ENCODE measurements at places on chromosomes 12 and 14.

- no peak for DNase-seq
These were observed 206.6 kb upstream of the RTL1 start for GRCh38 chr14:101109981-101110728.

- peak; percentile 45 for DNase-seq
These were observed 6.0 kb downstream of the FBXW8 start for GRCh38 chr12:116916714-116917114.

GRCh38 chr12:75660805-75661404 is 149.5 kb upstream of the KRR1 start:
- DNase-seq = peak; percentile 82

DNA sequence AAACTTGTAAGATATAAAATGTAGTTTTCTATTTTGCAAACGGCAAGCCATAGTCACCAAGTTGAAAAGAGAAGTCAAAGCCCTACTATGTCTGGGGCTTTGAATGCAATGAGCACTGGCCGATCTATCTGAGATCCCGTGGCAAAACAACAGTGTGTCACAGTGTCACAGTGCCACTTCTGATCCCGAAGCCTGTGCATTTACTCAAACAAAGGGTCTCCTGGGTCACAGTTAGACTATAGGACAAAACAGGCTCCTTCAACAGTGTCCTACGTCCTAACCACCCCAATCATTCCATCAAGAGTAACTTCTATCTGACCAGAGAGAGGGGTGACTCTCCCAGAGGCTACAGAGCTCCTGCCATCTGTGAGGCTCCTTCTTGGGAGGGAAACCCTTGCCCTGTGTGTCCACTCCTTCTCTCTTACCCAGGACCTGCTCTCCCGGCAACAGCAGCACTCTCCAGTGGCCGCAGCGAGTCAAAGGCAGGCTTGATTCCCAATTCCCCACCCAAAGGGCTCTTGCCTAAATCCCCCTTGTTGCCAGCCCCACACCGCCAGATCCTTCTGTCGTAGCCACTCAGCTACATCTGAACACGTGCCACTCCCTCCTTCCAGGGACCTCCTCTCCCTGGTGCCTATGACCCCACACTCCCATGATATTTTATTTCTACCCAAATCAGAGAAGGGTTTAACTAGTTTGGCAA is 14.0 kb upstream of the SELPLG start:
- DNase-seq = no peak

GRCh38 chr12:79067977-79068376 is 203.4 kb downstream of the SYT1 start:
- DNase-seq = no peak

GRCh38 chr14:103343905-103344797 is 10.1 kb downstream of the EIF5 start:
- DNase-seq = no peak

GRCh38 chr12:130698106-130698505 is 18.0 kb downstream of the RIMBP2 start:
- no peak for DNase-seq

- DNase-seq = no peak
These were observed 16.0 kb downstream of the NKX2-1 start for GRCh38 chr14:36503771-36504741.

DNA sequence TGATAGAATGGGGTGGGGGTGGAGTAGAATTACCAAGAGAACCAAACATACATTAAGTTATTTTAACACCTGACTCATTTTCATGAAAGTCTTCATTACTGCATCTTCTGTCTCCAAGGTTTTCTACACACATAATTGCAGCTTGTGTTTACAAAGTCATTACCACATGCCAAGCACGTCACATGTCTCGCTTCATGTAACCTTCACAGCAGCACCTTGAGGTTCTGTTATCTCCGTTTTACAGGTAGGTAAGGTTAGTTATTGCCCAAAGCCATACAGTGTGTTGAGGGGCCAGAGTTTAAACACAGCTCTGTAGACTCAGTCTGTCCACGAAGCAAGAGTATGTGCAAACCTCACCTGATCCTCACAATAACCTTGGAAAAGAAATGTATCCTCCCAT is 64.3 kb upstream of the RBM19 start:
- no peak for DNase-seq

DNA sequence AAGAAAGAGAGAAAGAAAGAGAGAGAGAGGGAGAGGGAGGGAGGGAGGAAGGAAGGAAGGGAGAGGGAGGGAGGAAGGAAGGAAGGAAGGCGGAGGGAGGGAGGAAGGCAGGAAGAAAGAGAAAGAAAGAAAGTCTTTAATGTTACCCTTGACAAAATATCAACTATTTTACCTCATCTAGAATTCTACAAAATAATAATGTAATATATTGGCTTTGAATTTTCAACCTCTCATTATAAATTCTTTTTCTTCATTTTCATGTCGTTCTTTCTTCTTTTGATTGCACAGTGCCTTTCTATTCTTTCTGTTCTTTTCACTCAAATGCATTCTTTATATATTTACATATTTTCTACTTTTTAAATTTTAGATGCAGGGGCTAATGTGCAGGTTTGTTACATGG is 59.5 kb upstream of the GARIN2 start:
- DNase-seq = no peak

GRCh38 chr12:48351022-48351708 is 446 bp upstream of the ZNF641 start:
- peak; percentile 74 for DNase-seq

GRCh38 chr12:46136249-46136648 is 132.6 kb downstream of the SLC38A1 start:
- DNase-seq = no peak
